ENCODE measurements at places on chromosomes 6 and 20. TPM values are rescaled to one million over a fixed set of nuclear protein-coding genes. Genes with fewer than 3 reads are reported as not detected.

DNA sequence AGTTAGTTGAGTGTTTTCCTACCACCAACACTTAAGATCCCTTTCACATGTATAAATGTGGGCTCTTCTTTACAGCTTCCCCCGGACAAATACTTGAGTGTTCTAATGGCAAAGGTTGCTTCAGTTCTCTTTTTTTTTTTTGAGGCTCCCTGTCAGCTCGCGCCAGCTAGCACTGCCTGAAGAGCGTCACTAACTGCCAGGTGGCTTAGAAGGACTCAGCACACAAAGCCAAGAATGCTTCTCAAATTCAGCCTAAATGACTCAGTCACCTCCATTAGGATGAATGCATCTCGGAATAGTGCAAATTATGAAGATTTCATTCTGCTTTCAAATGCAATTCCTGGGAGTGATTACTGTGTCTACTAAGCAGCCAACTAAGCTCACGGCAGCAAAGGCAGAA is 150.7 kb upstream of the BTBD3 start:
- no peak for DNase-seq
- H3K27ac ChIP-seq = peak overlapping the region; percentile 72
- H3K4me1 ChIP-seq = peaks cover 49% of the 10 kb centered on the region

The BTNL2 gene
- not detected for total RNA-seq

The TRIM31 gene
- not detected for total RNA-seq

DNA sequence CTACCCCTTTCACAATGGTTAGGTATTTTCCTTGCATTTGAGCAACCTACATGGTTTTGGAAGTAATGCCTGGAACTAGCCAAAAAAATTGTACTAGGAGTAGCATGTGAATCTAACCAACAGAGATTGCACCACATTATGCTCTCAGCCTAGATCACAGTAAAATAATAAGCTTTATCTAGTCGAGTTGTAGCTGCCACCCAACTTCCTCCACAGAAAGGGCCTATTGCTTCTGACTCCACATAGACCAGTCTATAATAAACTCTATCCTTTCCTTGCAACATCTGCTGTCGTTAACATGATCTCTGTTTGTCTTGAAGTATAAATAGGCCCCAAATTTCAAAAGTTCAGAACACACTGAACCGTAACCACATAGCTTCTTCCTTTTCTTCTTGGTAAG is 375.5 kb downstream of the PKHD1 start:
- no peaks in the 10 kb centered on the region for H3K4me1 ChIP-seq
- no peaks in the 10 kb centered on the region for H3K27me3 ChIP-seq
- H3K36me3 ChIP-seq = no peaks in the 10 kb centered on the region
- DNase-seq = no peak

The PHACTR1 gene
- total RNA-seq = 10.3 TPM
